ENCODE measurements at places on chromosomes 7 and 10.

DNA sequence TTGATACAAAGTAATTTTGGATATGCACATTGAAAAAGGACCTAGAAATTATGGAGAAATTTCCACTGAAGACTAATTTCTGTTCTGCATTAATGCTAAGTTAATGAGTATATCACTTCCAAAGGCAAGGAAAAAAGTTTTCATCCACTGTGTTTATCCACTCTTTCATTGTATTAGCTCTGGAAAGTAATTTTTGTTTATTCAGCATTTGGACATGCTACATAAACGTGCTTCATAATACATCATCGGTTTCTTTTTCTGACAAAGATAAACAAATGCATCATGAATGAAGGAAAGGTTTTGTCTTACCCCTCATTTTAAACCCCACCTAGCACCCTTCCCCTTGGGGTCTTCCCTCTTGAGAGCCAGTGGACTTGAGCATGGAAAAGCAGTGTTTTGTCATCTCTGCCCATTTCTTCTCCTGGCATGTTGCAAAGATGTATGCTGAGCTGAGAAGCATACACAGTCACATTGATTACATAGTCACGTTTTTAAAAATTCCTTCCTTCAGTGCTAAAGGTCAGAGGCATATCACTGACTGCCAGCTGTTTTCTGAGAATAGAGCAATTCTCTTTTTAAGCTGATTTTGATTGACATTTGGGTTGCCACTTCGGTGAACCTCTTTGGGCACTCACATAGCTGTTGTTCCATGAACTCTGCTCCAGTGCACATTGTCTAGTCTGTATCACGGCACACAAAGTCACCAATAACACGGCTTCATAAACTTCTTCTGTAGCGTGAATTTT lies 65.9 kb upstream of the C7orf33 start:
- no peak for DNase-seq

DNA sequence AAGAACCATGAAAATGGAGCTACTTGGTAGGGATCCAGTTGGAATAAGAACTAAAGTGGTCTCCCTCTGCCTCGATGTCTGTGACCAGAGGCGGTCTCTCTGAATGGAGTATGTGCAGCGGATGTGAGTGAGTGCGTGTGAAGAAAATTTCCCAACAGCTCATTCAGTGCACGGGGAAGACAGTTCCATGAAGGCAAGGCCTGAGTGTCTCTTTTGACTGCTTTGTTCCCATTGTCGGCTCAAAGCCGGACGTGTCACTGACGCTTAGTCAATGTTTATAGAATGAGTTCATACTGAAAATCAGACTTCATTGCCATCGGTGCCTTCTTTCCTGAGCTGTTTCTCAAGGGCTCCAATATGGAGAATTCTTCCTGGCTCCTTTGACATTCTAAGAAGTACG lies 55.3 kb upstream of the GRB10 start:
- DNase-seq, result no peak

GRCh38 chr10:30036341-30036740 lies 23.0 kb downstream of the JCAD start:
- DNase-seq, result no peak

DNA sequence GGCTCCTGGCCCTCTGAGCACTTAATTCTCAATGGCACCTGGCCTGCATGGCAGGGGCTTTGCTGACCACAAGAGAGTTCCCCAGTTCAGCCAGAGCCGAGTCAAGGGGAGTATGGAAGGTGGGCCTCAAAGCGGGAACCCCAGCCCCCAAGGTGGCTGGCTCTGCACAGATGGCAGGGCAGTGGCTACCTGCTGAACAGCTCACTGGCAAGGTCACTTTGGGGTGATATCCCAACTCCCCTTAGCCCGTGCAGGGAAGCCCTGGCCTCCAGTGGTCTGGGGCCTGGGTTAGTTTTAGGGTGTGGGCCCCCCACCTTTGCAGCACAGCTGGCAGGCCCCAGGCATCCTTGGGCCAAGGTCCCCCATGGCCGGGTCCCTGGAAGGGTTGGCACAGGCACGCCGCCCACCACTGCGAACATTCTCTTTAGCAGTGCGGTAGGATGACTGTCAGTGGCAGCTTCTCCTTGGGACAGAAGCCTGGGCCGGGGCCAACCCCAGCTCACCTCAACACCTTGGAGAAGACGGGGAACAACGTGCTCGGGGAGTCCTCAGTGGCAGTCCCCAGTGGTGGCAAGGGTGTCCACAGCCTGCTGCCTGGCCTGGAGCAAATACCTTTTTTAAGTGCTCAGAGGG lies 36.8 kb downstream of the PPIF start:
- DNase-seq, result no peak

- no peak for DNase-seq
Measured at GRCh38 chr7:14147532-14147931, 158.1 kb upstream of the ETV1 start.

- no peak for DNase-seq
Measured at GRCh38 chr10:126905776-126906703, 812 bp downstream of the DOCK1 start.

DNA sequence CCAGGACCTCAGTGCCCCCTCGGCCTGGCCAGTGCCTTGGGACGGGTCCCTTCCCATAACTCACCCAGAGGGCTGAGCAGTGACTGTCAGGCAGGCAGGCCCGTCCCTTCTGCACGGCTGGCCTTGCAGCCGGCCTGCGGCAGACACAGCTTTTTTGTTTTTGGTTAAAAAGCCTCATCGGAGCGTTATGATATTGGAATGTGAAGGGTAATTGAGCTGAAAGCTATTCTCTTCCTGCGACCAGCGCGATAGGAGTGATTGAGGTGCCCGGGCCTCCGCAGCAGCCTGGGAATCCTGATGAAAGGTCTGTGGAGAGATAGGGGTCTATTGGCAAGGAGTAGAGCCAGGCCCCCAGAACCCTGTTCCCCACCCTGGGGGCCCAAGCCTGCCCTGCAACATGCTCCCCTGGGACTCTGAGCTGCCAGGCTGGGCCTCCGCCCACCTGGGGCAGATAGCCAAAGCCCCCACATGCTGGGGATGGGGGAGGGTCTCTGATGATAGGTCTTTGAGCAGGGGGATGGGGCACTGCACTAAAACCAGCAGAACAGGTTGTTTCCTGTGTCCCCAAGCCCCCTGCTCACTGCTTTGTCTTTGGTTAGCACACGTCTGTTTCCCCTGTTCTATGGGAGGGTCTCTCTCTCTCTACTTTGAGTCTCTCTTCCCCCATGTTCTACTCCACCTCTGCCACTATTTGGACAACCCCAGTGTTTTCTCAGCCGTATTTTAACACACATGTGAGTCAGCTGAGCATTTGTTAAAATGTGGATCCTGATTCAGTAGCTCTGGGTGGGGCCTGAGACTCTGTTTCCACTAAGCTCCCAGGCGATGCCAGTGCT lies 131.9 kb downstream of the CDH23 start:
- DNase-seq, result no peak

All from HL-60 (cell line).